ENCODE measurements at places on chromosomes 6 and 20. TPM values are rescaled to one million over a fixed set of nuclear protein-coding genes. Genes with fewer than 3 reads are reported as not detected.

GRCh38 chr6:44138717-44139350, 11.5 kb downstream of the TMEM63B start:
- no peak for DNase-seq

GRCh38 chr20:32580970-32581838, 3.9 kb downstream of the NOL4L start:
- DNase-seq, result peak; percentile 48

DNA sequence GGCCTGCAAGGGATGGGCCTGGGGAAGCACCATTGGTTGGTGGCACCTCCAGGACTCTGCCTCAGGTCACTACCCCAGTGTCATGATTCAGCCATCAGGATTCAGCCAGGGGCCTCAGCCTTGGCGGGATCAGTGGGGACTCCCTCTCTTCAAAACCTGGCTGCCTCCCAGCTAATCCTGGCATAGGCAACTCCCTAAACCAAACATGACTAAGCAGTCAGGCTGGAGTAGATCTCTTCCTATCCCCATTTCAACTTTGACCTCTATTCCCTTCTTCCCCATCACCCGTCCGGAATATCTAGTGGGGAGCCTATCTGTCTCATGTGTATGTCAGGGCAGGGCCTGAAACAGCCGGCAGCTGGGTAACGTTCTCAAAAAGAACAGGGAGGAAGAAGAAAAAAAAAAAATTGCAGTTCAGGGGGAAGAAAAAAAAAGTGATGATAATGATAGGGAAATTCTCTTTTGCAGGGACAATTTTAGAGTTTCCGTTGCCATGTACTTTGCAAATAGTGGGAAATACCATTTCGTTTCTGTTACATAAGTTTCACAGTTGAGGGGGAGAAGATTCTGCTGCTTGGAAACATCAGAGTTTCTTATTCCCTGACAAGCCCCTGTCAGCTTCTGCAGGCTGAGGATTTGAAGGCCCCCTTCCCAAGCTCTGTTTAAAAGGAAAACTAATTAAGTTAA, 4.1 kb upstream of the PREX1 start:
- DNase-seq, result no peak

Gene INSM1
- total RNA-seq, result 7.4 TPM

DNA sequence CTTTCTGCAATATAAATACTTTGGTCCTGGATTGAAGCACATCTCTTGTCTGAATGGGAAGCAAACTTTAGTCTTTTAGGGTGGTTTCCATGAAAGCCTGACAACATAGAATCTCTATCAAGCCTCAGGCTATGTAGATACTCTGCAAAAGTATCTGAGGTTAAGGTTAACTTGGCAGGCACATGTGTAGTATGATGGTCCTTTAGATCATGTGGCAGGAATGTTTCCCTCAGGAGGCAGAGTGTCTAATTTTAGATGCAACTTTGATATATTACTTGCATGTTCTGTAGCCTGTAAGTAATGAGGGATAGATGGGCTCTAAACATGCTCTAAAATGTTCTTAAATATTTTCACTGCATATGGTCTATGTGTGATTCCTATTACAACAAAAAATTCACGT, 8.2 kb downstream of the MYB start:
- no peak for DNase-seq

Gene GSTA3
- not detected for total RNA-seq

DNA sequence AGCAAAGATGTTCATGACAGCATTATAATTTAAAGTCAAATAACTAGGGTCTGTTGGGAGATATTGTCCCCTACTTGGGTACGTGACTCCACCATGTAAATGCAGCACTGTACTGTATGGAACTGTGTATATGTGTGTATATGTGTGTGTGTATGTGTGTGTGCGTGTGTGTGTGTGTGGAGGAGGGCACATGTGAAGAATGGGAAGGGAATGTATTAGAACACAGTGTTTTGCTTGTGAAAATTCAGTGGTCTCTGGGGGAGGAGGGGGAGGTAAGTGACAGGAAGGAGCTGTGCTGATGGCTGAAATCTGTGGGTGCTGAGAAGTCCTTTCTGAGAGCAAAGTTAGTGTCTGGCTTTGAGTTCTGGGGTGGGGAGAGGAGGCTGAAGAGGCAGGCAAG, 23.9 kb upstream of the VEGFA start:
- no peak for DNase-seq

Gene SYNGAP1
- 86.9 TPM for total RNA-seq

Gene DCDC2
- total RNA-seq, result 0.12 TPM

GRCh38 chr20:62009322-62009721, 56.4 kb downstream of the TAF4 start:
- no peak for DNase-seq

GRCh38 chr6:114108119-114109002, 137.4 kb upstream of the HDAC2 start:
- peak; percentile 47 for DNase-seq

Gene GCNT2
- 1.8 TPM for total RNA-seq

DNA sequence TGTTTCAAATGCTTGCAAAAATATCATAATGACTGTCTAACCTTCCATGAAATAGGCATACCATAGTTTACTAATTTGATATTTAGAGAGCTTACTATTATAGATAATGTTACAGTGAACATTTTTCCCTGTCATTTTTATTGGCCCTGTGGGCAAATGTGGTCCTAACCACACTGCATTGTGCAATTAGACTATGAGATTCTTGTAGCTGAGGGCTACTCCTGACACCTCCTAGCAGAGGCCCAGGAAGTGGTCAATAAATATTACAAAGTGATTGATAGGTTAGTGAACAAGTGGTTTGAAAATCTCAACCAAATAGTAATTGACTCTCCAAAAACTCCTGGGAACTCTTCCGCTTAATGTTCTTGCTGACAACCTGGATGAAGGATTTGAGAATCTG, 160.5 kb upstream of the KCNG1 start:
- no peak for DNase-seq

- DNase-seq, result no peak
Measured at GRCh38 chr6:10268611-10269310, 146.1 kb downstream of the TFAP2A start.

Gene DLK2
- 2.6 TPM for total RNA-seq
